ENCODE measurements at places on chromosomes 3 and 15.

DNA sequence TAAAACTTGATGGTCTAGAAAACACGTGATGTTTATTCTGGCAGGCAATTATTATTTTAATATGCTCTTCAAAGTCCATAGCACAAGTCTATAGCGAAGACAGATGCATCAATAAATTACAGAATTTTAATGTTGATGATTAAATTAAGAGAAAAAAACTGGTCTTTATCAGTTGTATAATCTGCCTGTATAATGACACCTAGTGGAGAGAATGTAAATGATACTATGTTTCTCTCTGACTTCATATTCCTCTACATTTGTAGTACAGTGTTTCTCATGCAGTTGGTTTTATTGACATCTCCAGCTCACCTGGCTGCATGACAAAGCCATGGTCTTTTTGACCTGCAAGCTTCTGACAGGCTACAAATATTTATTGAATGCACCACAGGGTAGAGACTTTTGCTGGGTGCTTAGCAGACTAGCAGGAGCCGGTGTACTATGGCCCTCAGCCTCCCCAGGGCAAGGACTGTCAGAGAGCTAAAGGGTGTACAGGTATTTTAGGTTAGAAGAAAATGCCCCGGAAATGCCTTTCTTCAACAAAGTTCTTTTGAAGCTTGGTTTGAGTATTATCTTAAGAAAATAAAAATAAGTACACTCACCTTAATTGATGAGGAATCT is 289.9 kb downstream of the GAP43 start:
- DNase-seq: no peak

- no peak for DNase-seq
These were observed 25.8 kb upstream of the ANXA2 start for GRCh38 chr15:60423537-60423936.

DNA sequence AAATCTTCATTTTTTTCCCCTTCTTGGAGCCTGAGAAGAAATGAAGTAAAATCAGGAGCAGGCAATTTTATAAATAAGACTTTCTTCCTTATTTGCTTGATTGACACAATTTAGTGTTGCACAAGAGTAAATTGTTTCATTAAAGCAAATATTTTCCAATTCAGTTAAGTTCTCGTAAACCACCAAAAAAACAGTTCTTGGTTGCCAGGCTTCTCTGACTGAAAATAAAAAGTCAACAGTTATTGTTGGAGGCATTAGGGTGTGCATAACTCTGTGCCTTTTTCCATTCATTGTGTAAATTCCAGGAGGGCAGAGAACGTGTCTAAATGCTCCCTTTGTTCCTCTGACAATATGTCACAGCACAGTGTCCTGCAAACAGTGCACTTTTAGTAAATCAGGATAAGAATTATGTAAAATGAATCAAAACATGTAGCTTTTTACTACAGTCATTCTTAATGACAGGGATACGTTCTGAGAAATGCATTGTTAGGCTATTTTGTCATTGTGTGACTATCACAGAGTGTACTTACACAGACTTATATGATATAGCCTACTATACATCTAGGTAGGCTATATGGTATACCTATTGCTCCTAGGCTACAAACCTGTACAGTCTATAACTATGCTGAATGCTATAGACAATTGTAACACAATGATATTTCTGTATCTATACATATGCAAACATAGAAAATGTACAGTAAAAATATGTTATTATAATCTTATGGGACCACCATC is at the start of gene CP:
CP (minus strand) TSS at position 47 of the 735 bp plus-strand sequence; CDS start at position 10, 37 bp downstream.
- DNase-seq: no peak

DNA sequence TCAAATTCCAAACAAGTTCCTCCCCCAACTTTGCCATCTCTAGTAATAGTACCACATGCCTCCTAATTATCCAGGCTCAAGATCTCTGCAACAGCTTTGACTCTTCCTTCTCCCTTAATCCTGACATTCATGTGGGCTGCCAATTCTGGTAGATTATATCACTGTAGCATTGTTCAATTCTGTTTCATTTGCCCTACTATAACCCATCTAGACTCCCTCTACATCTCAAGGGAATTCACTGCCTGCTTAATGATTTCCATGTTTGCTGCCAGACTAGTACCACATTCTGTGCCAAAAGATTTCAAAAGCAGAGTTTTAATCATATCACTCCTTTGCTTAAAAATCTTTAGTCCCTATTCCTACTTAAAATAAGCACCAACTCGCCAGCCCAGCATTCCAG is 34.6 kb upstream of the PPIB start:
- no peak for DNase-seq

DNA sequence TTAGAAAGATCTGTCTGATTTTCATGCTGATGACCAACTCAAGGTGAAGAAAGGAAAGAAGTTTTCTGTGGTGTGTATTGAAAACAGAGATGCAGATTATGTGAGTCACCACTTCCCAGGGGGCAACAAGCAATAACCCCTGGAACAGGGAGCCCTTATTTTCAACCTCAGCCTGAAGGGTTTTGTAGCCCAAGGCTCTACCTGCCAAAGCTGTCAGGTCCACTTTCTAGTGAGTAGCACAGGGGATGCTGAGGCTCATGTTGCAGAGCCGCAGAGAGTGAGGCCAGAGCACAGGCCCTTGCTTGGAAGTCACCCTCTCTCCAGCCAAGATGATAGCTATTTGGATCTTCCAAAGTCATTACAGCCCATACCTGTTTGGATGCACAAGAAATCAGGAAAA is 152.2 kb upstream of the SLC24A5 start:
- no peak for DNase-seq

GRCh38 chr15:93929375-93930094 is 301.8 kb upstream of the MCTP2 start:
- no peak for DNase-seq

- DNase-seq: no peak
These were observed 82.5 kb upstream of the DCBLD2 start for GRCh38 chr3:98984024-98984423.

DNA sequence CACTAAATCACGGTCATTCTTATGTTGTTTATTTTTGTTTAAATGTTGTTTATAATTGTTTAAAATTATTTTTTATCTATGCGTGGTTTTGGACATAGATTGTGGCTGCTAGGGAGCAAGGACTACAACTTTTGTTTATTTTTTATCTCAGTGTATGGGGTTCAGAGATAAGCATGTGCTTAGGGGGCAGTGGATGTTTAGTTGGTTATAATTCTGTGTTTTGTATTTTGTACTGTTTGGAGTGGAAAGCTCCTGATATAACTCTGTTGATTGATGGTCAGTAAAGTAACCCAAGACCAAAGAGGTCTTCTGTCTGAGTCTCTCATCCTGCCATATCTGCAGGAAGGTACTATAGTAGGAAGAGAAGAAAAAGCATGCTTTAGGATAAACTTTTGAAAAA is 36.5 kb upstream of the NPHP3 start:
- DNase-seq: no peak

- no peak for DNase-seq
These were observed 43.7 kb downstream of the PARP15 start for GRCh38 chr3:122621112-122621511.

- DNase-seq: no peak
These were observed 53.1 kb downstream of the DNASE1L3 start for GRCh38 chr3:58157700-58158099.

GRCh38 chr3:42502429-42503250 is at the start of gene VIPR1:
VIPR1 (plus strand) TSS chr3:42502643; CDS start chr3:42502736, 93 bp downstream.
- peak; percentile 86 for DNase-seq

DNA sequence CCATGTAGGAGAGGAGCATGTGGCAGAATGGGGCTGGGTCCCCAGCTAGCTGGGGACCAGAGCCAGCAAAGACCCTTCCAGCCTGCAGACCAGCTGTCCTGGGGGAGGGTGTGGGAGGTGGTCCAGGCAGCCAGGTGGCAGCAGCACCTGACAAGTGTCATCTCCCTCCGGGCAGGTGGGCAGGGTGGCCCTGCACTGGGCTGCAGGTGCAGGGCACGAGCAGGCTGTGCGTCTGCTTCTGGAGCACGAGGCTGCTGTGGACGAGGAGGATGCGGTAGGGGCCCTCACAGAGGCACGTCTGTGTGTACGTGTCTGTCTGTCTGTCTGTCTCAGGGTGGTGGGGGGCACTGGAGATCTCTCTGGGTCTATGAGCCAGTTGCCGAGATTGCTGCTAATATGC is 5.5 kb downstream of the ANKDD1A start:
- DNase-seq: no peak

- no peak for DNase-seq
These were observed 54.8 kb upstream of the FSIP1 start for GRCh38 chr15:39837454-39837853.

DNA sequence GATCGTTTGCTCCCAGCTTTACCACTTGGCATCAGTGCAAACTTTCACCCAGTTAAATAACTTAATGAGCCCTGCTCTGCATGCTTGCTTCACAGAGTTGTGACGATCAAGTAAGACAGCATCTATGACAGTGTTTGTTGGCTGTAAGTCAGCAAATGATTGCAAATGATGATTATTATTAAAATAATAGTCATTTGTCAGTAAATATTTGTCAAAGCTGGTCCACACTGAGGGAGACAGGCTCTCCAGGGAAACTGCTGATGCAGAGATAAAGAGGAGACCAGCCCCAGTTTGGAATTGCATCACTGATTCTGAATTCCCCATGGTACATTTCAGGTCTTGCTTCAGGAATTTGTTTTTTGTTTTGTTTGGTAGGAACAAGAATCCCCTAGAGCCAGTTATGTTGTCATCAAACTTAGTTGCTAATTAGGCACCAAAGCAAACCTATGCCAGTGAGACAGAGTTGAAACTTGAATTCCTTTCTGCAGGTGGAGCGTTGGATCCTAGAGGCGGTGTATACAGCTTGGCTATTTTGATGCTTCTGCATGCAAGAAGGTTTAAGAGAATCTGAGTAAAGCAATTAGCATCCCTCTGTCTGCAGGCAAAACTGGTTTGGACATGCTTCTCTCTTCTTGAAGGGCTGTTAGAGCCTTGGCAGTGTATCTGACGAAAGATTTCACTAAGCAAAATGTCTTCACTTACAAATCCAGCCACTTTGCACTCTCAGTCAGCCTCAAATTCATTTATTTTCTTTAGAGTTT is 338.6 kb upstream of the TPRG1 start:
- no peak for DNase-seq

DNA sequence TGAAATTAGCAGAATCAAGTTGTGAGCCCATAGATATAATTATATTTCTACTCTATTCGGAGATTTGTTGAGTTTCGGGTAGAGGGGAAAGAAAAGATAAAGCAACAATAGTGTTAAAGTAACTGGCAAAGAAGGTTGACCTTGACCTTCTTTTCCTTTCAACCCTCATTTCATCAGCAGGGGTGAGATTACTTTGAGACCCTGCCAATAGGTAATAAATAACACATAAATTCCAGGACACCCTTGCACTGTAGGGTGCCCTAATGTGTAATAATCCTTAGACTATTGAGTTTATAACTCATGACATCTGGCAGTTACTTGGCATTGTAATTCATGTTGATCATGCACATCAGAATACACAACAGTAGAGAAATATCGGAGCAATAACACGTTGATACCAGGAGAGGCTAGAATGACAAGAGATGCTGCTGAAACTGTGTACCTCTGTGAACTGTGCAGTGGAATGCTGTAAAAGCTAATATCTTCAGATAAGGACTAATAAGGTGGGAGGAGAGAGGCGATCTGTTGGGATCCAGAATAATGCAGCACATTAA is 426.7 kb downstream of the ROBO2 start:
- DNase-seq: no peak

DNA sequence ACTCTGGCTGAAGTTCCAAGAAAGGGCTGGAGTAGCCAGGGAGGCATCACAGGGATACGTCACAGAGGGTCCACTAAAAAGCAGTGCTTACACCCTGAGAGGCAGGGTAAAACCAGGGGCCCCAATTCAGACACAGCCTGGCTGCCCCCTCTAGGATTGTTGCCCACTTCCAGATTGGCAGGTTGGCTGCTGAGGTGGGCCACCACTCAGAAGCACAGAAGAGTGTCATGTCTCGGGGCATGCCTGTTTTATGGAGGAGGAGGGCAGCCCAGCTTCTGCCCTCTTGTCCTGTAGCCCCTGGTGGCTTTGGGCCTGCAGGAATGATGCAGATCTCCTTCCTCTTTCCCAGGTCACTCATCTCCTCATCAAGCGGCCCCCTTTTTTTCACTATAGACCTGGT is 24.0 kb downstream of the NOX5 start:
- no peak for DNase-seq

DNA sequence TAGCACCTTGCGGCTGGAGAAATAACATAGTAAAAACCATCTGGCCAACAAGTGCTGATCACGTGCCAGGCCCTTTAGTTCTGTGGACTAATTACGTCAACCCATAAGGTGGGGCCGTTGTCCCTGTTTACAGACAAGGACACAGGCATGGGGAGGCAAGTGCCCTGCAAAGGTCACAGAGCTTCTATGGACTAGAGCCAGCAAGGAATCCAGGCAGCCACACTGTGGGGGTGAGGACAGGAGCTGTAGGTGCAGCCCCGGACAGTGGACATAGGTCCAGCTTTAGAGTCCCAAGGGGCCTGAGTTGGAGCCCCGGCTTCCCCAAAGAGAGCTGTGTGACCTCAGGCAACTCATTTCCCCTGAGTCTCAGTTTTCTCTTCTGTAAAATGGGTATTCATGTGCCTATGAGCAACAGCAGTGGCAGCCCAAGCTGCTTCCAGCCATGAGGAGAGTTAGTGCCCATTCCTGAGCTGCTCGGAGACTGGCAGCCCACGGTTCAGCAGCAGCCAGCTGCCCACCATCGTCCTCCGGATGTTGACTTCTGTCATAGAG is 13.9 kb downstream of the CHST13 start:
- no peak for DNase-seq

DNA sequence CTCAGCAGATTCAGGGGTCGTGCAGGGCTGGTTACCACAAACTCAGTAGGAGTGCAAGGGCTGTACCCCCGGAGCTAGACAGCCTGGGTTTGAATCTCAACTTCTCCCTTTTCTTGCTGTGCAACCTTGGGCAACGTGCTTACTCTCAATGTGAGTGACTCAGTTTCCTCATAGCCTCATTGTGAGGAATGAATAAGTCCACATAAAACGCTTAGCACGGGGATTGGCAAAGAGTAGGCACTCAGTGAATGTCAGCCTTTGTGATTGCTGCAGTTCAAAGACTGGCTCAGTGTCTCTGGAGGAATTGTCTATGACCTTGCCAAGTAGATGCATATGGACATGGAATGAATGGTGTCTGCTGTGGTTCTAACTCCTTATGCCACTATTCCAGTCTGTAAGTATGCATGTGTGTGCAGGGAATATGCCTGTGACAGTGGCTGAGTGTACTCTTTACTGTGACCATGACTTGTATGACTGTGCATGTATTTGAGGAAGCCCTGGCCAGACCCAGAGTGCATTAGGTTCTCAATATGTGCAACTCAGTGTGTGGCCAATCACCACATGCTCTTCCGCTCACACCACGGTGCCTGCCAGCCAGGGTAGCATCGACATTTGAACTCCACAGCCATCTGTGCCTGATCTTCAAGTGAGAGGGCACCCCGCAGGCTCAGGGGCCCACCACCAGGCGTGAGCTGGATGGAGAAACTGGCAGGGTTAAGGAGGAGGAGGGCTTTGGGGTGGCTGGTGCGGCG is 900 bp upstream of the HYAL3 start:
- DNase-seq: no peak

GRCh38 chr3:149625795-149626194 is 32.0 kb downstream of the WWTR1 start:
- no peak for DNase-seq

DNA sequence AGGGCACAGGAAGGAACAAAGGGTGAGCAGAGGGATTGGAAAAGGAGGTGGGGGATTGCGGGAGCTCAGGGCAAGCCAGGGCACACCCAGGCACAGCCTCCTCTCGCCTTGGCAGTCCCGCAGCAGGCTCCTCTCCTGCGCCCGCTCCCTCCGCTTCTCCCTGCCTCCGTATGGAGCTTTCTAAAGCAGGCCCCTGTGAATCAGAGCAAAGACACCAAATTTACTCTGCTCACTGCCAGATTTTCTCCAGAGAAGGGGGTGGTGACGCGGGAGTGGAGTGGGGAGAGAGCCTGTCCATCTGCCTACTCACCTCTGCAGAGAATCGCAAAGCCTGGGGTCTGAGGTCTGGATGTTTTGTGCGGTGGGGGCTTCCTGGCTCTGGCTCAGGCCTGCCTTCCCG is 20.0 kb downstream of the ATP2B2 start:
- no peak for DNase-seq

Data from NCI-H345 (cell line).